Sigmoid colon (tissue), 7 donors: ENCODE measurements at places on chromosomes 2 and 18. TPM values are rescaled to one million over a fixed set of nuclear protein-coding genes. Genes with fewer than 3 reads are reported as not detected.

TMEM185B gene
- 16.8 TPM for total RNA-seq

MPV17 gene
- 68.6 TPM for total RNA-seq

C2orf80 gene
- not detected for total RNA-seq

KCNIP3 gene
- total RNA-seq, result 23.8 TPM

TUBA4B gene
- total RNA-seq, result not detected

RIT2 gene
- total RNA-seq, result not detected

LTBP1 gene
- total RNA-seq, result 34.2 TPM

CRYGD gene
- total RNA-seq, result not detected

- no peak overlapping the region for H3K4me3 ChIP-seq
- no peaks in the 10 kb centered on the region for H3K36me3 ChIP-seq
- H3K27me3 ChIP-seq, result no peaks in the 10 kb centered on the region
- H3K4me1 ChIP-seq, result peaks cover 29% of the 10 kb centered on the region
- peak; percentile 82 for DNase-seq
These were observed 55.0 kb upstream of the MCFD2 start for GRCh38 chr2:46970334-46971288.

DNA sequence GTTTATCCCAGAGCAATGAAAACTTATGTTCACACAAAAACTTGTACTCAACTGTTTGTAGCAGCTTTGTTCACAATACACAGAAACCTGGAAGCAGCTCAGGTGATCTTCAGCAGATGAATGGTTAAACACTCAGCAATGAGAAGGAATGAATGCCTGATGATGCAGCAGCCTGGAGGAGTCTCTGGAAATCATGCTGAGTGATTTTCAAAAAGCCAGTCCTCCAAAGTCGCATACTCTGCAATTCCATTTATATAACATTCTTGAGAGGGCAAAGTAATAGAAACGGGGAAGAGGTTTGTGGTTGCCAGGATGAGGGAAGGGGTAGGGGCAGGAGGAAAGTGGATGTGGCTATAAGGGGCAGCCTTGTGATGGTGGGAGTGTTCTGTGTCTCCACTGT lies 108.1 kb downstream of the CTIF start:
- H3K27me3 ChIP-seq, result no peaks in the 10 kb centered on the region
- DNase-seq, result no peak
- no peaks in the 10 kb centered on the region for H3K36me3 ChIP-seq
- H3K4me1 ChIP-seq, result no peaks in the 10 kb centered on the region
- no peak overlapping the region for H3K4me3 ChIP-seq

GRCh38 chr2:57888463-57888862 lies 158.1 kb upstream of the VRK2 start:
- H3K27ac ChIP-seq, result no peak overlapping the region
- H3K36me3 ChIP-seq, result no peaks in the 10 kb centered on the region
- no peak overlapping the region for H3K4me3 ChIP-seq
- no peak for DNase-seq

DNA sequence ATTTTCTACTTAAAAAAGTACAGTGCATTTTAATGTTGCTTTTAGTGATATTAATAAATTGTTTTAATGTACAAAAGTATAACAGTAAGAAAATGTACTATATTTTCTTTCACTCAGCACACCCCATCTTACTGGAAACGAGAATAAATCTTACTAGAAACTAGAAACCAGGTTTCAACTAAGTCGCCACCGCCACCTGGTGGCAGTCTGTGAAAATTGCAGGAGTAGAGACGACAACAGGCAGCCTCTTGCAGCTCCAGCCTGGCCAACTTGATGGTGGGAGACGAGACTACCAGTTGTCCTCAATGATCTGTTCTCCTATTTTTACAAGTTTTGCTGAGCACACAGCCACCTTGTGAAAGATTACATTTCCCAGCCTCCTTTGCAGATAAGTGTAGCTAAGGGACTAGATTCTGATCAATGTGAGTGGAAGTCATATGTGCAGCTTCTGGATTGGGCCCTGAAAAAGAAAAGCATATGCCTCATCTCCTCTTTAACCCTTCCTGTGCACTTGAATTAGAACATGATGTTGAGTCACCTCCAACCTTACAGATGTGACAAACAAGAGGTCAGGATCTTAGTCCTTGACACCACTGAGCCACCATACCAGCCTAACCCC lies 8.7 kb downstream of the OTOF start:
- H3K36me3 ChIP-seq, result no peaks in the 10 kb centered on the region
- H3K27ac ChIP-seq, result no peak overlapping the region
- H3K4me1 ChIP-seq, result no peaks in the 10 kb centered on the region
- H3K27me3 ChIP-seq, result no peaks in the 10 kb centered on the region

- H3K4me3 ChIP-seq, result no peak overlapping the region
- H3K36me3 ChIP-seq, result no peaks in the 10 kb centered on the region
- H3K27me3 ChIP-seq, result no peaks in the 10 kb centered on the region
- no peaks in the 10 kb centered on the region for H3K4me1 ChIP-seq
- DNase-seq, result no peak
These were observed 318.8 kb upstream of the TMEFF2 start for GRCh38 chr2:192513575-192513974.

DNA sequence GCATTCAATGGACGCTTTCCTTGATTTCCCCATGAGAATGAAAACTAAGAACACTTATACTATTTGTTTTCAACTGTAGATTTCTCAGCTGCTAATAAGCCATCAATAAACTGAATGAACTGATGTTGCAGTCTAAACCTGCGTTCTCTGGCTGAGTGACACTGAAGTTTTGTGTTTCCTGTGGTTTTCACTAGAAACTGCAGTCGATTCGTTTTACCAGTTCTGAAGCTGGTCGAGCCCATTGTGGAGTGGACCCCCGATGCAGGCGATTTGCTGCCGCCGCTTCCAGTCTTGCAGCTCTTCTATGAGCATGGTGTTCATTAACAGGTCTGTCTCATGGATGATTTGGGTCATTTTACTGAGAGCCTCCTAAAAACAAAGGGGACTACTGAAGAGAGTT lies 50.6 kb upstream of the STAT1 start:
- no peaks in the 10 kb centered on the region for H3K27me3 ChIP-seq
- H3K27ac ChIP-seq, result no peak overlapping the region
- H3K4me1 ChIP-seq, result no peaks in the 10 kb centered on the region
- no peaks in the 10 kb centered on the region for H3K36me3 ChIP-seq
- DNase-seq, result no peak

DNA sequence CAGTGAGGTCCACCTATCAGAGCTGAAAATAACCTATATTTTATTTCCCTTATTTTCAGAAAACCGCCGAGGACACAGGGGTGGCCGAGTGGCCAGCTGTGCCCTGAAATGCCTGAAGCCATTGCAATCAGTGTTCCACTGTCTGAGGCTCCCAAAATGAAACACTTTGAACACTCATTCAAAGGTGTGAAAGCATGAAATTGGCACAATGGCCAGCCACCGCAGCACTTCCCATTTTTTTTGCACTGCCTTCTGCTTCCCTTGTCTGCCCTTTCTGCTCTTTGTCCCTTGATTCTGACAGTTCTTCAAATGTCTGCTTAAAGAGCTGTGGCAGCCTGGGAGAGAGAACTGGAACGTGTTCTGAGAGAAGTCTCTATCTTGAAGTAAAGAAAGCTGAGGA lies 1127.5 kb upstream of the CELF4 start:
- H3K27me3 ChIP-seq, result no peaks in the 10 kb centered on the region
- no peak overlapping the region for H3K27ac ChIP-seq
- H3K36me3 ChIP-seq, result no peaks in the 10 kb centered on the region
- H3K4me3 ChIP-seq, result no peak overlapping the region
- DNase-seq, result no peak
- H3K4me1 ChIP-seq, result no peaks in the 10 kb centered on the region

- no peak overlapping the region for H3K4me3 ChIP-seq
- no peak overlapping the region for H3K27ac ChIP-seq
- H3K27me3 ChIP-seq, result no peaks in the 10 kb centered on the region
- no peaks in the 10 kb centered on the region for H3K4me1 ChIP-seq
These were observed 47.5 kb downstream of the EML4 start for GRCh38 chr2:42216694-42217093.

DNA sequence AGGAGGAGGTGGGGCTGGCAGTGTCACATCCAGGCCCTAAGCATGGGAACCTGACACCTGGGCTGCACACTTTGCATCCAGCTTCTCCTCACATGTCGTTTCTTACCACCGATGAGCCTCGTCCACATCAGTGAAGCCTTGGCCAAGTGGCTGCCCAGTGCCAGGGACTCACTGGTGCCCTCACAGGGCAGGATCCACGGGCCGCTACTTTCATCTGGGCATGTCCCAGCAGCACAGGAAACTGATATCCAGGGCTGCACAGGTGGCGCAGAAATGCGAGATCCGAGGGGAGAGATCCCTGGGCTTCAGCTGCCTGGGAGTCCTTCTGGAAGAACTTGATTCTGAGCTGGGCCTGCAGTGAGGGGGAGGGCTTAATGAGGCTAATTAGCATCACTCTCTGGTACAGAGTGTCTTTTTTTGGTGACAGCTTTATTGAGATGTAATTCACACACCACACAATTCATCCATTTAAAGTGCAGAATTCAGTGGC lies 291.6 kb upstream of the HDAC4 start:
- no peaks in the 10 kb centered on the region for H3K4me1 ChIP-seq
- H3K4me3 ChIP-seq, result no peak overlapping the region

DNA sequence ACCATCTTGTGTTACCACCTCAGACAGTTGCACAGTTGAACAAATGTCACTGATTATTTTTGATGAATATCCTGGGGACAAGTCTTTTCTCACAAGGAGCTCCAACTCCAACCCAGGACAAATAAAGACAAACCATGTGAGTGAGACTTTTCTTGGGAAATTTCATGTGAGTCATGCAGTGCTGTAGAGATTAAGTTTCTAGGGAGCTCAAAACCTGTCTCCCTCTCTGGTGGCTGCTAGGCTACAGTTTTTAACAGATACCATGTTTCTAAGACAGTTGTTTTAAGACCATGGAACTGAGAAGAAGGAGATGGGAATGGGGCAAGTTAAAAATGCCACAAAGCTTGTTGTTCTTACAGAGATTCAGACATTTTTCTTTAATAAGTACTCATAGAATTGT lies 255.5 kb downstream of the RIT2 start:
- no peaks in the 10 kb centered on the region for H3K4me1 ChIP-seq
- H3K27me3 ChIP-seq, result no peaks in the 10 kb centered on the region
- H3K4me3 ChIP-seq, result no peak overlapping the region
- DNase-seq, result no peak
- no peaks in the 10 kb centered on the region for H3K36me3 ChIP-seq
- no peak overlapping the region for H3K27ac ChIP-seq

DNA sequence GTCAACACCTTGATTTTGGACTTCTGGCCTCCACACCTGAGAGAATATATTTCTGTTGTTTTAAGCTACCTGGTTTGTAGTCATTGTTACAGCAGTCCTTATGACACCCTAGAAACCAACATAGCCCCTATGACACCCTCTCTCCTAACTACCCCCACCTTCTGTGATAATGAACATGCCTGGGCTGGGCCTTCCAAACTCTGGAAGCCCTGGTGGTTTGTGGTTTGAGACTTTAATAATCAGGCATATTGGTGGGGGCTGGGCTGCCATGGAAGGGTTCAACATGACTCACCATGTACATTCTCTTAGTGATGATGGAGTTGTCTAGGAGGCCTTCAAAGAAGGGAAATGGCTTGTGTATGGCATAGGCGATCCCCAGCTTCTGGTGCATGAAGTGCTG lies 3.3 kb downstream of the SP110 start:
- H3K27ac ChIP-seq, result no peak overlapping the region
- DNase-seq, result no peak
- peaks cover 14% of the 10 kb centered on the region for H3K36me3 ChIP-seq
- H3K4me3 ChIP-seq, result no peak overlapping the region
- H3K4me1 ChIP-seq, result peaks cover 24% of the 10 kb centered on the region

GRCh38 chr18:66280470-66280869 lies 323.4 kb downstream of the CDH19 start:
- H3K4me1 ChIP-seq, result no peaks in the 10 kb centered on the region
- no peaks in the 10 kb centered on the region for H3K36me3 ChIP-seq
- H3K4me3 ChIP-seq, result no peak overlapping the region
- DNase-seq, result no peak

DNA sequence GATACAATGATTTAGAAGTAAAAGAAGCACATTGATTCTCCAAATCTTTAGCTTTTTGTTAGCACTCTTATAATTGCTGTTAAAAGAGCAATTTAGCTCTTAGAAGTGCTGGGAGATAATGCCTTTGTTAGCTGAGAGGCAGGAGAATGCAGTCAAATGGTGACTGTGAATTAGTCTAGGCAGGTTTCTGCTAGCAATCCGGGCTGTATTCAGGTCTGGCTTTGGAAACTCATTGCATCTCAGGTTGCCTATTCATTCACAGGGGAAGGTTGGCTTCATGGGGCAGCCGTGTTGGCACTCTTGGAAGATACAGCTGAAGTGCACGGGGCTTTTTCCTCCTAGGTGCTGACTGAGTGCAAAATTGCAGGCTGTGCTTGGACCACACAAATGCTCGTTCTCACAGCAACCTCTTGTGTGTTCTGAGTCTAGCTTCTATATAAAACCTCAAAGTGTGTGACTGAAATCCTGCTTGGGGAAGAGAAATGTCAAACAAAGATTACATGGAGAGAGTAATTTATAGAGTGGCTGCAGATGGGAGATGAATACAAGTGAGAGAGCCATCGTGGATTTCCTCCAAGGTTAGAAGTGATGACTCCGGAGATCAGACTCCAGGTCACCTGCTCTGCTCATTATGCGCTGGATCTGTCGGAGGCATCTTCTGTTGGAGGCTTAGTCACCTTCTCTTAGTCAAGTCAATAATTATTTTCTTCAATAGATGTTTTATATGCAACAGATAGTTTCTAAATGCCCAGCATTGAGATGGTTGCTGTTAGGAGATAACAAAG lies 167.8 kb downstream of the PMAIP1 start:
- H3K27ac ChIP-seq, result no peak overlapping the region
- no peaks in the 10 kb centered on the region for H3K27me3 ChIP-seq
- no peaks in the 10 kb centered on the region for H3K4me1 ChIP-seq
- H3K36me3 ChIP-seq, result no peaks in the 10 kb centered on the region

DNA sequence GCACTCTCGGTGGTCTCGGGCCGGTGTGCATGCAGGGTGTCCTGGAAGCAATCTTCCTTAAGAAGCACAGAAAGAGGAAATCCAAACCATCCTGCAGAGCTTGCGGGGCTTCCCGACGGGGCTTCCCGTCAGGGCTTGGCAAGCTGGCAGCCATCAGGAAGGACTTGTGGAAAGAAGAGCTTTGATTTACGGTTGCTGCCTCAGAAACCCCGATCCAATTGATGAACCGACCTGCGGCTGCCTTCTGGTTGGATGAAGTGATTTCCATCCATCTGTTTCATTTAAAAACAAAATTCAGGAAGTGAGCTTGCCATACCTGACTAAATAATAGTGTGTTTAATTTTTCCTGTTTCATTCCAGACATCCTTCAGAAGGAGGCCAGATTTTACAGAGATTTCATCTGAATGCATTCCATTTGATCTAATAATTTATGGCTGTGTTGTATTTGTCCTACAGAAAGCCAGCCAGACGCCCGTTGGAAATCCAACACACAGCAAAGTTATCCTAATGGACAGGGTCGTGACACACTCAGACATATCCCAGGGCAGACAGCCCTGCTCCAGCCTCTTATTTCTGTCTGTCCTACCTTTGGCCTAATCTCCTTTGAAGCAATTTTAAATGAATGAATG lies 141.3 kb downstream of the SEPTIN10 start:
- H3K27ac ChIP-seq, result no peak overlapping the region
- no peaks in the 10 kb centered on the region for H3K27me3 ChIP-seq
- H3K4me1 ChIP-seq, result peaks cover 28% of the 10 kb centered on the region
- H3K4me3 ChIP-seq, result no peak overlapping the region
- DNase-seq, result no peak
